ENCODE measurements at places on chromosomes 2 and 18.
A peak's percentile ranks its signal among the peaks of the same experiment; 100 is the strongest.

DNA sequence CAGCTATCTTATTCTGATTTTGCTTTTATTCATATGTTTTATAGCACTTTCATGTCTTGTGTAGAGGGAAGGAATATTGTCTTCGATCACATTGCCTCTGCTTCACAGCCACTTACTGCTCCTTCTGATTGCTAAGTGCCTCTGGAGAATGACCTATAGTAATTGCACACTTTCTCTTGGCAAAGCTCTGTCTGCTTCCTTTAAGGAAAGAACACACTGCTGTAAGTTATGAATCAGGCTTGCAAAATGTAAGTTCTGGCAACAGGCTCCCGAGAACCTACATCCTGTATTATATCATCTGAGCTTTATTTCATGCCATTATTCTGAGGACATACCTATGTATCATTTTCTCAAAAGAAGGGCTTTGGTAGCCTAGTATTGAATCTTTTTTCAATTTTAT, 170.7 kb downstream of the ZNF804A start:
- DNase-seq, result peak; percentile 50

GRCh38 chr2:159758686-159759085, 39.3 kb downstream of the CD302 start:
- DNase-seq, result no peak

DNA sequence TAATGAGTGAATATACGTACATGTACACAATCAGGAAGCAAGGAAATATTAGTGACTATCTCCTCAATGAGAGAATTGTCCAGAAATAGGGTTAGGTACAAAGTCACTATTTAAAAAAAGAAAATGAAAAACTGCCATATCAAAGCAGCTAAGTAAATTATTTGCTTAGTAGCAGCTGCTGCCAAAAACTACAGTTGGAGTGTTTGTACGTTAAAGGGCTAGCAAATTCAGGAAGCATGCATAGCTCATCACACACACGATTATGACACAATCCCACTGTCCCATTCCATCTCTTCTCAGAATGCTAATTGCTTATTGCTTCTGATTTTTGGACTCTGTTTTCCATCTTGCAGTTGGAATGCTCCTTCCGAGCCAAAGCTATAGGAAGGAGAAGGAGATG, 2012.5 kb upstream of the LRRTM1 start:
- DNase-seq, result no peak

DNA sequence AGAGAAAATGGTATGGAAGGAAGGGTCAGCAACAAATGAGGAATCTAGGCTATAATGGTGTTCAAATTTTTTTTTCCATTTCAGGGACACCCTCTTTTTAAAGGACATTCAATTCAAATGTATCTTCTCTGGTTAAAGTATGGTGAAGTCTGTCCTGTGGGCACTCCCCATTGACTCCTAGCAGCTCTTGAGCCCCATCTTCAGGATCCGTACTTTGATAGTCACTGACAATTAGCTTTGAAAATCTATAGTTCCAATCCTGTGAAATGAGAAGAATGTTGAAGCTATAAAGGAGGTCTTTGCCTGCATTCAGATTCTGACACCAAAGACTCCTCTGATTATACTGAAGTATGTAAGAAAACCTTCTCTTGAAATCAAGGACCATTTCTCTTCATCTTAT, 43.3 kb downstream of the KCNH7 start:
- DNase-seq, result no peak
